Pericardium fibroblast (primary cell): ENCODE measurements at places on chromosomes 1 and 21. TPM values are rescaled to one million over a fixed set of nuclear protein-coding genes. Genes with fewer than 3 reads are reported as not detected.

GOLT1A gene
- not detected in 2 replicates for total RNA-seq

LGR6 gene
- total RNA-seq: not detected in 2 replicates

TMEM50A gene
- total RNA-seq: 82.7 and 141 TPM in 2 replicates

ARID4B gene
- total RNA-seq: 9.4 and 9.8 TPM in 2 replicates

CHIA gene
- total RNA-seq: not detected in 2 replicates
